ENCODE measurements at places on chromosomes 5 and 9. TPM values are rescaled to one million over a fixed set of nuclear protein-coding genes. Genes with fewer than 3 reads are reported as not detected.

GRCh38 chr9:129319938-129320481 is 141.9 kb upstream of the IER5L start:
- DNase-seq: no peak

- peak; percentile 66 for DNase-seq
Observed at GRCh38 chr9:107847978-107848964, 358.7 kb upstream of the KLF4 start.

GRCh38 chr5:157106630-157107461 is 2.0 kb downstream of the HAVCR2 start:
- peak; percentile 22 for DNase-seq

DNA sequence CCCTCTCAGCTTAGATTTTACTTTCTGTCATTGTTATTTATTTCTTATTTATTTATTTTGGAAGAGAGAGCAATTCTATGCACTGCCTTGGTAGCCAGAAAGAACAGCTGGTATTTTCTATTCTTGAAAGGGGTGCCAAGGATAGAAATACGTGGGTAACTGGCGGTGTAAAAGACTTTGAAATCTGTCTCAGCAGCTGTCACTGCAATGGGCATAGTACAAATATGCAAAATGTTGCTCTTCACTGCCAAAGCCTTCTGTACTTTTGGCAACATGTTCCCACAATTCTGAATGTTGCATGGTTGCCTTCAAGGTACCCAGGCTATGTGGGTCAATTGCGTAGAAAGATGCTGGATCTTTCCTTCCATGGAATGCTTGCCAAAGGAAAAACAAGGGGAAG is 230.2 kb upstream of the EDIL3 start:
- DNase-seq: no peak

GRCh38 chr5:151024440-151025249 is 4.3 kb downstream of the GPX3 start:
- DNase-seq: no peak

GRCh38 chr9:92887880-92888338 is 10.1 kb upstream of the ZNF484 start:
- no peak for DNase-seq

DNA sequence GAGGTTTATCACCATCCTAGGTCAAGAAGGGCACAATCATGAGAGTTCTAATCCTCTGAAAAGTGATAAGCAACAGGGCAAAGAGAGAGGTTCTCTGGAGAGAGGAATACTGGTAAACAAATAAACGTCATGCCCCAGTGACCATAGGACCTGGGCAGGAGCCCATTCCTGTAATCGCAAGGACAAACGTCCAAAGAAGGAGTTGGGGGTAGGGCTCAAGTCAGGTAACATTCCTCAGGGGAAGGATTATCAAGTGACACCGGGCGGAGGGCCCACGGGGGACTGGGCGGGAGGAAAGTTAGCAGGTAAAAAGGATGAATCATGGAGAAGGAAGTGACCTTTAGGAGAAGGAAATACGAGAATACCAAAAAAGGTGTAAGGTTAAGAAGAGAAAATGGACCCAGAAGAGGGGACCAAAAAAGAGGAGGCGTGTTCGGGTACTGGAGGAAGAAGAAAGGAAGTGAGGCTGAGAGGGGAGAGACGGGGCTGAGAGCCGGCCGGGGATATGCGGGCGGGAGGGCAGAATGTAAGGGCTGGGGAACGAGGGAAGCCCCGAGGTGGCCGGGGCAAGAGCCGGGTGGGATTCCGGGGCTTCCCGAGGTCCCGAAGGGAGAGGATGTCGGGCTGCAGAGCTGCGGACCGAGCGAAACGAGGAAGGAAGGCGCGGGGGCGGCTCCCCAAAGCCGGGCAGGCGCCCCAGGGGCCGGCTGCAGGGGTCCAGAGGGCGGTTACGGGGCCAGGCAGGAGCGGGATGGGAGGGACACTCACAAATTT is 583 bp downstream of the DIAPH1 start:
- peak; percentile 65 for DNase-seq

- DNase-seq: no peak
Observed at GRCh38 chr9:74205056-74205455, 292.1 kb upstream of the RORB start.

GRCh38 chr5:119316086-119316485 is 39.7 kb upstream of the TNFAIP8 start:
- DNase-seq: no peak

DNA sequence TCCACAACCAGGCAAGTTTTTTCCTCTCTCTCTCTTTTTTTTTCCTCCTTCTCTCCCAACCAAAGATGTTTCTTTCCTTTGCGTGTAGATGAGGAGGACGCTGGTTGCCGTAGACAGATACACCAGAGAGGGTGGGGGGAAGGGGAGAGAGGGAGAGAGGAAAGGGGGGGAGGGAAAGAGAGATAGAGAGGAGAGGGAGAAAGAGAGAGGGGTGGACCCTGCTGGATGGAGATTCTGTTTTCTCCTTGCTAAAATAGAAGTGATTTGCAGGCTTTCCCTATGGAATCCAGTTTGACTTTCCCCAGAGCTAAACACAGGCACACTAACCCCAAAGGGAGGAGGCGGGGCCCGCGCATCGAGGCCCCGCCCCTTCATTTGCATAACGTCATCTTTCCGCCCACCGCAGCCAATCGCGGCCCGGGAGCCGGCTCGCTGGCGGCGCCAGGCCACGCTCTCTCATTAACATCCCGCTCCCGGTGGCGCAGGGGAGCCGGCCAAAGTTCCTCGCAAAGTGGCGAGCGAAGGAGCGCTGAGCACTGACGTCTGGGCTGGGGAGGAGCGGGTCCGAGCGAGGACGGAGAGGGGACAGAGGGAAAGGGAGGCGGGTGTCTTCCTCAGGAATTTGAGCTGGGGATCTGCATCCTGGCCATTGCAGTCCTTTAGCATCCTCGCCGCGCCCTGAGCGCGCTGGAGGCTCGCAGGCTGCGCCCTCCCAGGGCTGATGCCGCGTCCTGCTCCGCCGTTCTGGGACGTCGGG is 487 bp upstream of the EBF1 start:
- DNase-seq: peak; percentile 97

DNA sequence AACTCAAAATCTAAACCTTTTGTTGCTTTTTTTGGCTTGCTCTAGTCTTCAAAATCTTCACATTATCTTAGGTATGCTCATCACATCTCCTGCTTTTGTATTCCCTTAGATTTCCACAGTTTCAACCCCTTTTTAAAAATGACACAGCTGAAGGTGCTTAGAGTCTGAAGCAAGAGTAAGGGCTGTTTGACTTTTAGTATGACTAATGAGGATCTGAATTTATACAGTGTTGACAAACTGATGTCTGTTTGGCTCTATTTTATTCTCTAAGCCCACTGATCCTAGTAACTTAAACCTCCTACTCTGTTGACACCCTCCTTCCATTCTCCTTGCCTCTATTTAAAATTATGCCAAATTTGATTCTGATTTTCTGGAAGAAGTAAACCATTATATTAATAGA is 200.1 kb downstream of the MCTP1 start:
- no peak for DNase-seq

The CNTRL gene
- total RNA-seq: 7.3 TPM

The ARHGEF39 gene
- 2.1 TPM for total RNA-seq

The SLC23A1 gene
- total RNA-seq: not detected

The NUTM2F gene
- not detected for total RNA-seq

The ESM1 gene
- 25.5 TPM for total RNA-seq

The GPX3 gene
- 3.0 TPM for total RNA-seq
